NCI-H524 (cell line): ENCODE measurements at places on chromosomes 2 and 18.

GRCh38 chr2:178279142-178279541 is 84.8 kb downstream of the OSBPL6 start:
- DNase-seq = no peak

- DNase-seq = peak; percentile 32
These were observed 818.4 kb upstream of the CDH2 start for GRCh38 chr18:28995319-28995718.

DNA sequence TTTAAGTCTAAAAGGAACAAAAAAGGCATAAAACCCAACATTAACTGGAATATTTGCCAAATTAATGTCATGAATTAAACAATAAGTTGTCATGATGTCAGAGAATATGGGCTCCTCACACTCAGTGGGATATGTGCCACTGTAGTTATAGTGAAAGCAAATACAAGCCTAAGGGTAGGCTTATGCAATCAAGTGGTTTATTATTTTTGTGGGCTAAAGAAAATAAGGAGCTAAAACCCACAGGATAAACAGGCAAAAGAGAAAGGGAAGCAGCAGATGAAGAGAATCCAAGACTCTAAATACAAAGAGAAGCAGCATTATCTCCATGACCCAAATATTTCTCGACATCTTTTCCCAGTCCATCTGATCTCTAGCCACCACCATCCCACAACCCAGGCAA is 17.5 kb downstream of the YWHAQ start:
- no peak for DNase-seq

- DNase-seq = no peak
These were observed 72.6 kb upstream of the MC2R start for GRCh38 chr18:13987956-13988355.

DNA sequence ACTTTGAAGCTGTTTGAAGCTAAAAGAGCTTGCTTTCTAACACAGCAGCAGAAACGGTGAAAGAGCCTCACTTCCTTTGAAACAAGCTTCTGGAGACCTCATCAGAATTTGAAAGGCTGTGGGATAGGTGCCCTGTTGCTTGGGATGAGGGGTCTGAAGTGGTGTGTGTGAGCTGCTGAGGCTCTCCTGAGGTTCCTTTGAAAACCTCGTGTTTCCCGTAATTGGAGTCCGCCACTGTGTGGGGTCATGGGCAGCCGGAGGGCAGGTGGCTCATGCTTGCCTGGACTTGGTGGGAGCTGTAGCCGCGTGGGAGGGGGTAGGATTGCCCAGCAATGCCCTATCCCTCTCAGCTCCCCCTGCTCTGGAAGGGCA is 34.4 kb downstream of the CABLES1 start:
- no peak for DNase-seq
